ENCODE measurements at places on chromosomes 3 and 15.

GRCh38 chr15:41839781-41840491, 1.3 kb downstream of the PLA2G4B start:
- no peak for DNase-seq

GRCh38 chr3:1870738-1871137, 227.9 kb upstream of the CNTN4 start:
- DNase-seq: no peak

- DNase-seq: no peak
Observed at GRCh38 chr15:68518046-68518445, 60.7 kb upstream of the CORO2B start.

DNA sequence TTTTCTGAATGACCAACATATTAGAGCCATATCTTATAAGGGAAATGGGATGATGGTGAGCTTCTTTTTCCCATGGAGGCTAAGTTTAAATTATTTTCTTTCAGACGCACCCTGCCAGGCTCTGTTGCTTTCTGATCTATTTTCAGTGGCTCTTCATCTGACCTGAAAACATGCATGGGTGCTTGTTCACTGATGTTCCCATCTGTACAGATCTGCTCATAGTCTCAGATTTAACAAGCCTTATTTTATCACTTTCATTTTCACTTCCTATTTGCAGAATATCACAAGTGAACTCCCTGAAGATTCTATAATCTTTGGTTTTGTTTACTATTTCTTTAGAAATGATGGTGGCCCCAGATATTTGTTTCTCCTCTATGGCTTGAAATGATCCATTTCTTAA, 31.1 kb upstream of the SUCLG2 start:
- no peak for DNase-seq

- no peak for DNase-seq
Observed at GRCh38 chr15:29134239-29134638, 135.4 kb downstream of the NSMCE3 start.

DNA sequence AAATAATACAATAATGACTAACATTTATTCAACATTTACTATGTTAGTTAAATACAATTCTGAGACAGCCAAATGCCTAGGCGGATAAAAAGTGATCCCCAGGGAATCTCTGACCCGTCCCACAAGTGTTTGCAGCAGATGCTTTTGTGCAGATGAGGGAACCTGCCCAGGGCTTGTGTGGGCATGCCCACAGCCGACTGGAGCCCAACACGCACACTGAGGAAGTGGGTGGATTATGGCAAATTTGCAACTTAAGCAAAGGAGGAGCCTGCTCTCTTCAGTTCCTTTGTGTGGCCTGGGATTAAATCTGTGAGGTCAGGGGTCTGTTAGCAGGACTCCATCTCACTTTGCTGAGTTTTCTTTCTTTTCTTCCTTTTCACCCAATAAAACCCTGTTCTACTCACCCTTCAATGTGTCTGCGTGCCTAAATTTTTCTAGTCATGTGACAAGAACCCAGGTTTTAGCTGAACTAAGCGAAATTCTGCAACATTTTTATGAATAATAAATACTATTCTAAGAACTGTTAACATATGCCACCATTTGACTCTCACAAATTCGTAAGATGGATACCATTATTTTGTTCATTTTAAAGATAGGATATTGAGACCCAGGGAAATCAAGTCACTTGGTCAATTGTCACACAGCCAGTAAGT, 13.9 kb upstream of the RTP1 start:
- DNase-seq: peak; percentile 29

DNA sequence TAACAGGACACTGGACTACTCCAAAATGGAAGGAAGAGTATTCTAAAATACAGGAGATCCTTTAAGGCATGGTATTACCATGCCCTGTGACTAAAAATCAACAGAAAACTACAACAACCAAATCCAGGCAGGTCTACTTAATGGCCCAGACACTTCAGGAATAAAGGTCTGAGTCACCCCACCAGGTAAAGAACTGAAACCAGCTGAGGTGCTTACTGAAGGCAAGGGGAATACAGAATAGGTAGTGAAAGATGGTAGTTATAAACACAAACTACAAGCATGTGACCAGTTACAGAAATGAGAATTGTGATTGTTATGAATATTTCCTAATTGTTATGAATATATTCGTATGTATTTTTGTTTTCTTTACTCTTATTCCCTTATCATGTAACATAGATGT, 13.4 kb downstream of the IFT57 start:
- no peak for DNase-seq

DNA sequence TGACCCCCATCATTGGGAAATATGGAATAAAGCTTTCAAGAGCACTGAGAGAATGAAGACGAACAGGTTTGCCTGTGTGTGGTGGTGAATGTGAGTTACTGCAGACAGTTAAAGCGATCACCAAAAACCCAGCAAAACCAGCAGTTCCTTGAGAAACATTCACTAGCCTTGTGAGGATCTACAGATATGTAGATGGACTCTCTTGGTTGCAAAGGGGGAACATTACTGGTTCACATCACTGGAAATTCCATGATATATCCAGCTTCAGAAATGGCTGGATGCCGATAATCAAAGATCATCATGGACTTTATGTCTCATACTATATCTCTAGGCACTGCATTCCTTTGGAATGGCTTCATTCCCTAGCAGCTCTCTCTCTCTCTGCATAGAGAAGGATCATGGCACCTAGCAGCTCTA, 10.2 kb upstream of the HERC1 start:
- DNase-seq: no peak

GRCh38 chr3:71433631-71434030, 149.9 kb downstream of the FOXP1 start:
- DNase-seq: no peak

- DNase-seq: no peak
Observed at GRCh38 chr3:66817951-66818557, 180.1 kb upstream of the KBTBD8 start.

- DNase-seq: no peak
Observed at GRCh38 chr3:29758434-29759322, 477.8 kb downstream of the RBMS3 start.

GRCh38 chr3:4855676-4856075, 123.6 kb upstream of the BHLHE40 start:
- no peak for DNase-seq

DNA sequence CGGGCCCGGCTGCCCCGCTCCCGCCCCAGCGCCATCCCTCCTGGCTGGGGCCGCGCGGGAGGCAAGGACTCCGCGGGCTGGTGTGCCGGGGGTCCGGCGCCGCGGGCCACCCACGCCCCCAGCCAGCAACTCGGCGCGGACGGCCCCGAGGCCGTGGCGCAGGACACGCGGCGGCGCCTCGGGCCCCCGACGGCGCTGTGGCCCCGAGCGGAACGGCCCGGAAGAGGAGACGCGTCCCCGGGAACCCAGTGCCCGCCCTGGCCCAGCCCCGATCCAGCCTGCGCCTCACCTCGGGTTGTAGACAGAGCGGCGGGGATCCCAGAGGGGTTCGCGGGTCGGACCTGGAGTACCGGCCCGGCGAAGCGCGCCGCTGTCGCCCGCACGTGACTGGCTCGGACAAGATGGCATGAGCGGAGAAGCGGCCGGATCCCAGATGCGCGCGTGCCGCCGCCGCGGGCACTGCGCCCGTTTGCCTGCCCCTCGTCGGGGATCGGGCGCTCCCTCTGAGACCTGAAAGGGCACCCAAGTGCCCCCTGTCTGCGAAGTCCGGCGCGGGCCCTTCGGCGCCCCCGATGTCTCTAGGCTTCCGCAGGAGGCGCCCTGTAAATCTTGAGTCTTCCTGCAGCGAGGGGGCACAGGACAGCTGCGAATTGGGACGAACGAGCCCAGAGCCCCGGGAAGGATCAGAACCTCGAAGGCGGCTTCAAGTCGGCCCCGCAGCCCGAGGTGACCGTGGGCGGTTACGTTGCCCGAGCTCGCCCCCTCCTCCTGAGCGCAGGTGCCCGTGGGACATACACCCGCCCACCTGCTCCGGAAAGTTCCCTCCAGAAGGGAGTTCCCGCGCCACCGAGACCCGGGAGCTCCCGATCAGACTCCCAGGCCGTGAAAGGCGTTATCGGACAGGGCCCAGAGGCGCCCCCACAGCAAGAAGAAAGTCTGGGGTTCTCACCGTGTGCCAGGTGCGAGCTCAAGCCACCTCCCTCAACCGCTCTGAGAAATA, 598 bp upstream of the SFMBT1 start:
- no peak for DNase-seq

GRCh38 chr3:148643389-148643840, 54.3 kb upstream of the AGTR1 start:
- no peak for DNase-seq

GRCh38 chr3:43013743-43014155, 34.6 kb downstream of the GASK1A start:
- no peak for DNase-seq

- DNase-seq: peak; percentile 79
Observed at GRCh38 chr3:30775040-30775439, 119.4 kb downstream of the GADL1 start.

- no peak for DNase-seq
Observed at GRCh38 chr3:49277383-49277775, 347 bp upstream of the C3orf62 start.

GRCh38 chr15:67144609-67145311, 79.4 kb downstream of the SMAD3 start:
- DNase-seq: no peak

GRCh38 chr3:40381904-40382616, 4.9 kb upstream of the ENTPD3 start:
- DNase-seq: no peak

- no peak for DNase-seq
Observed at GRCh38 chr15:39181056-39181747, 399.7 kb upstream of the THBS1 start.

GRCh38 chr3:140206196-140207040, 271.4 kb downstream of the CLSTN2 start:
- peak; percentile 97 for DNase-seq

- no peak for DNase-seq
Observed at GRCh38 chr3:132262305-132262704, 54.9 kb upstream of the ACP3 start.

DNA sequence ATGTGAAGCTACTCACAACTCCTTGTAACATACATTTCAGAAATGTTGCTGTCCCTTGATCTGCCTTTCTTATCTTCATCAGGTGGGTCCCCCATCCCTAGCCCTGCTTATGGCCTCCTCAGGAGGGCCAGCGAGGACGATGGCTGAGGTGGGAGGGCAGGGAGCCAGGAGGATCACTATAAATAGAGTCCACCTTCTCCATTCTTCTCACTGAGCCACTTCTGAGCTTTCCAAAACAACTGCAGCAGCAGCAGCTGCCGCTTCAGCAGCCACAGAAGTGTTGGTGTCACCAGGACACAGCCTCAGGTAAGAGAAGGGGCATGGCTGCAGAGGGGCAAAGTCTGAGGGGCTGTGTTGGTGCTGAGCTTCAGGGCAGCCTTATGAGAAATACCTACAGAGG, 53.5 kb downstream of the ANAPC13 start:
- no peak for DNase-seq

- peak; percentile 50 for DNase-seq
Observed at GRCh38 chr15:71634820-71635560, 175.4 kb upstream of the NR2E3 start.

DNA sequence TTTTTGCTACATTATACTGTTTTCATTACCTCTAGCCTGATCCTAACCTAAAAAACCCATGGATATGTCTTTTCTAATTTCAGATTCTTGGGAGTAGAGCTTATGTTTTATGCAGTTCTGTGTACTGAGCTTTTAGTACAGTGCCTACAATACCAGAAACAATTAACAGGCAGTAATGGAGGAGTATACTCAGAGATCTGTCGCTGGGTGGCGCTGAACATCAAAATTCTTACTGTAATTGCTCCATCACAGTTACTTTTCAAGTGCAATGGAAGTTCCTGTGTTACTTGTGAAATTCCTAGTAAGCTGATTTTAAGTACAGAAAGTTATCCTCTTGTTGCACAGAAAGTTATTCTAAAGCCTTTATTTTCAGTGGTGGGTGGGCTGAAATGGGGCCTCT, 66.9 kb downstream of the RNF13 start:
- peak; percentile 44 for DNase-seq

GRCh38 chr3:181264486-181264885, 274.9 kb upstream of the DNAJC19 start:
- DNase-seq: no peak

- DNase-seq: no peak
Observed at GRCh38 chr3:139538733-139539132, 809 bp downstream of the RBP1 start.

DNA sequence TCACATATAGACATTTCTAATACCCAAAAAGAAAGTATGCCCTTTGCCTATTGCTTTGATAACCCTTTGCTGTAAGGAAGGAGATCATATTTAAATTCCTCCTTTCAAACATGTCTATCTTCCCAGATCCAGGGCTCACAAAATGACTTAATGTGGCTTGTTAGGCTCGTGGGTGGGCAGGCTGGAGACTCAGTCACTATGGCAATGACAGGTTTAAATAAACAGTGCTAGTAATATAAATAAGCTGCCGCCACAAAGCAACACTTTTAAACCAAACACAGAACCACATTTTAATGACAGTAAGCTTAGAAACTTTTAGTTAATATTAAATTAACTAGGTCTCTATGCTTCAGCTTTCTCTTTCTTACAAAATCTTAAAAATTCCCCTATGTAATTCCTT, 616.0 kb upstream of the NAALADL2 start:
- DNase-seq: no peak

DNA sequence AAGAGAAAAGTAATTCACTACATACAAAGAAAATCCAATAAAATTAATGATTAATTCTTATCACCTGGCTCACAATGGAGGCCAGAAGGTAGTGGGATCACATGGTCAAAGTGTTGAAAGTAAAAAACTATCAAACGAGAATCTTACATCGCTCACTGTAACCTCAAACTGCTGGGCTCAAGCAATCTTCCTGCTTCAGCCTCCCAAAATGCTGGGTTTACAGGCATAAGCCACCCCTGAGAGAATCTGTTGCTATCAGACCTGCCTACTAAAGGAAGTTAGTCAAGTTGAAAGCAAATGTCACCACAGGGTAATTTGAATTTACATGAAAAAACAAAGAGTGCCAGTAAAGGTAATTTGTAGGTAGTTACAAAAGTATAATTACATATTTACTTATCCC, 103.3 kb downstream of the PCCB start:
- DNase-seq: no peak

- no peak for DNase-seq
Observed at GRCh38 chr3:133393691-133394474, 6.0 kb upstream of the BFSP2 start.

DNA sequence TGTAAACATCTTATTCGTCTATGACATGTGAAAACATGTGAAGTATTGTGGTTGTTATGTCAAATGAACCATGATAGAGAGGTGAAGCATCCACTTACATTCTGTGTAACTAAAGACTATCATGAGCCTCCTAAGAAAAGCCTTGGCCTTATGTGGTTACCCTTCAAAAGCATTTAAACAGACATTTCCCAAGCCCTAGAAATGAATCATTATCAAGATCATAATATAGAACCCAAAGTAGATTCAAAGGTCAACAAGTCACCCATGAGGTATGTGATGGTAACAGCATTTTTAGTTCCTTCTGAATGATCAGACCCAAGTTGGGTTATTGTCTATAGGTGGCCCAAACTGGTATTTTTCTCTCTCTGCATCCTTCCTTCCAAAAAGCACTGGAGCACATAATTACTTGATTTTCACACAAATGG, 408.0 kb downstream of the TBL1XR1 start:
- no peak for DNase-seq

GRCh38 chr3:55169608-55170072, 241.8 kb upstream of the LRTM1 start:
- DNase-seq: peak; percentile 33

- no peak for DNase-seq
Observed at GRCh38 chr3:5006755-5007202, 27.5 kb downstream of the BHLHE40 start.

Measured in NCI-H524 treated with DMSO at 0.1 percent for 48 hours (cell line).